ENCODE measurements at places on chromosomes 12 and 14.

- DNase-seq = no peak
Measured at GRCh38 chr14:104349950-104350349, 211.6 kb downstream of the KIF26A start.

GRCh38 chr14:65062096-65063075, 39.9 kb downstream of the MAX start:
- no peak for DNase-seq

GRCh38 chr12:124273630-124274029, 21.3 kb upstream of the RFLNA start:
- peak; percentile 61 for DNase-seq

DNA sequence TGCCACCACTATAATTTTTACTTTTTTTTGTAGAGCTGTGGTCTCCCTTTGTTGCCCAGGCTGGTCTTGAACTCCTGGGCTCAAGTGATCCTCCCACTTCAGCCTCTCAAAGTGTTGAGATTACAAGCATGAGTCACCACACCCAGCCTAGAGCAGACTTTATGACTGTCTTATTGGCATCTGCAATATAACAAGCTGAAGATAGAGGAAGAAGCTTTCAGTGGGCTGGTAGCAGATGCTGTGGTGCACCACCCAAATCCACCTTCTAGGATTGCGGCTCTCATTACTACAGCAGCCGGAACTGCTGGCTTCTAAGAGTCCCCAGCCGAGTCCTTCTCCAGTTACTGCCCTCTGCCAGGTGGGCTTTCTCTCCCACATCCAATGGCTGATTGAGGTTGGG, 7.6 kb upstream of the STK38L start:
- peak; percentile 27 for DNase-seq

GRCh38 chr12:71010143-71010479, 89.6 kb upstream of the PTPRR start:
- no peak for DNase-seq

DNA sequence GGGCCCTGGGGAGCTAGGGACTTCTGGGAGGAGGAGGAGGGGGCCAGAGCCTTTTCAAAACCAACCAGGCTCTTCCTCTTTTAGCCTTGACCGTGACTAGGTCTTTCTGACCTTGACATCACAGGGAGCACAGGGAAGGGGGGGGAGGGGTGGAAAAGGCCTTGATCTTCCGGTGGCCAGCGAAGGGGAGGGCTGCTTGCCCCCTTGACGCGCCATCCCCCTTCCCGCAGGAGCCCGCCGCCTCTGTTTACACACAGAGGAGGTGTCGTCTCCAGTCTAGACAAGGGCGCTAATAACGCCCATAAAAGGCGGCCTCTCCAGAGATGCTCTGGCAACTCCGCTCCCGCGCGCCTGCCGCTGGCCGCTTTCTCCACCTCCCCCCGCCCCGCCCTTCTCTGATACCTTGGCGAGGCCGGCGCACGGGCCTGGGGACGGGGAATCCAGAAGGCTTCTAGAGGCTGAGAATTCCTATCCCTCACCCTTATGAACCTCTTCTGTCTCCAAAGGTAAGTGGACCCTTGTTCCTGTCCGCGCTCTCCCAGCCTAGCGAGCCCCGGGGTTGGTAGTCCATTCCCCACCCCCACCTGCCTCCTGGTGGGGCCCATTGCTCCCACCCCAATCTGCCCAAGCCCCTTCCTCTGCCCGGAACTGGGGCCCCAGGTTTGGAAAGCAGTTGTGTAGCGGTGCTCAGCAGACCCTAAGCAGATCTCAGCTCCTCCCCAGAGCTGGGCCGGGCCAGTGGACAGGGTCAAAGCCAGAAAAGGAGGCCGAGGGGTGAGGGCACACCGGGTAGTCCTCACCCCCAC, 4.9 kb upstream of the HOXC12 start:
- no peak for DNase-seq
